ENCODE measurements at places on chromosomes 4 and X. TPM values are rescaled to one million over a fixed set of nuclear protein-coding genes. Genes with fewer than 3 reads are reported as not detected.

- no peak overlapping the region for H3K4me3 ChIP-seq
- H3K27ac ChIP-seq = no peak overlapping the region
- no peak for DNase-seq
- H3K36me3 ChIP-seq = peaks cover 50% of the 10 kb centered on the region
These were observed 20.9 kb downstream of the HNRNPD start for GRCh38 chr4:82352825-82353366.

DNA sequence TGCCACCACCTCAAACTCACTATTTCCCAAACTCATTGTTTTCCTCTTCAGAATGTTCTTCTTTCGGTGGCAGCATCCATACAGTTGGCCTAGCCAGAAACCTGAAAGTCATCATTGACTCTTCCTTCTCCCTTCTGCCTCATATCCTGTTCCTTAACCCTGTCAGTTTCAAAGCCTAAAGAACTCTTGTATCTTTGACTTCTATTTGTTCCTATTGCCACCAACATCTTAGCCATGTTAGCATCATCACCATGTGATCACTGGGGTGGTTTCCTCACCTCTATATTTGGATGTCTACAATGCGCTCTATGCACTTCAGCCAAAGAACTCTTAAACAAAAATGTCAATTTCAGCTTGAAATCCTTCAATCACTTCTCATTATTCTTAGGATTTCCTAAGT lies 29.0 kb downstream of the DDX60L start:
- H3K4me3 ChIP-seq = no peak overlapping the region
- DNase-seq = no peak
- no peaks in the 10 kb centered on the region for H3K27me3 ChIP-seq
- no peaks in the 10 kb centered on the region for H3K4me1 ChIP-seq

- H3K27ac ChIP-seq = no peak overlapping the region
- no peaks in the 10 kb centered on the region for H3K36me3 ChIP-seq
- H3K4me1 ChIP-seq = peaks cover 12% of the 10 kb centered on the region
- no peak for DNase-seq
These were observed 6.8 kb downstream of the ATP2B3 start for GRCh38 chrX:153524234-153524633.

DNA sequence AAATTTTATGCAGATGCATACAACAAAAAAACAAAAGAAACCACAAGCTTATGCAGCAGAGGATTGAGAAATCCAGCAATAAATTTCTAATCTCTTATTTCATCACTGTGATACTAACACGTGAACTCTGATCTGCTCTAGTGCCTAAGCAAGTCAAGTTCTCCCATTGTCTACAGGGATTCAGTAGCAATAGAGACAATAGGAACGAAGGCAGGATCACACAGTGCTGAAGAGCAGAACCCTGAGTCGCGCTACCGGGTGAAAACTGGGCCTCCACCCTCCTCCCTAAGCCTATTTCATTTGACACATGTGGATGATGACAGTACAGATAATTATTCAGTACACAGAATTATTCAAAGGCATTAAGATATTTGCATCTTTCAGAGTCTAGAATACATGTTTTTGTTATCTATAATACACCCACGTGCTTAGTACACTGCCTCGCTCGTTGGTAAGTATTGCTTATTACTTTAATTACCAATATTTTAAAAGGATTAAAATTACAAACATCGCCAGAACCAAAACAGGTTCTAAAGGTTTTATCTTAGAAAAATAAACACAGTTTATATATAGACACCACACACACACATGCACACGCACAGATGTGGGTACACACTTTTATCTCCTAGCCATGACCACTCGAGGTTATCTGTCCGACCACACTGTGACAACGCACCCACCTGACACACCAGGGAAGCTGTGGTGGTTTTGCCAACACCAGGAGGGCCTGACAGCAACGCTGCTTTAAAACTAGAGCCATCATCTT lies 60.1 kb downstream of the RFC1 start:
- H3K36me3 ChIP-seq = no peaks in the 10 kb centered on the region
- H3K27ac ChIP-seq = no peak overlapping the region
- no peaks in the 10 kb centered on the region for H3K4me1 ChIP-seq

GRCh38 chr4:8708401-8709021 lies 115.9 kb downstream of the CPZ start:
- no peak overlapping the region for H3K27ac ChIP-seq
- no peaks in the 10 kb centered on the region for H3K36me3 ChIP-seq
- H3K27me3 ChIP-seq = no peaks in the 10 kb centered on the region
- H3K4me1 ChIP-seq = no peaks in the 10 kb centered on the region
- no peak overlapping the region for H3K4me3 ChIP-seq

- H3K4me3 ChIP-seq = no peak overlapping the region
- no peak for DNase-seq
- H3K27ac ChIP-seq = no peak overlapping the region
- no peaks in the 10 kb centered on the region for H3K36me3 ChIP-seq
- peaks cover 7% of the 10 kb centered on the region for H3K4me1 ChIP-seq
These were observed 27.4 kb downstream of the FRYL start for GRCh38 chr4:48752726-48753125.

DNA sequence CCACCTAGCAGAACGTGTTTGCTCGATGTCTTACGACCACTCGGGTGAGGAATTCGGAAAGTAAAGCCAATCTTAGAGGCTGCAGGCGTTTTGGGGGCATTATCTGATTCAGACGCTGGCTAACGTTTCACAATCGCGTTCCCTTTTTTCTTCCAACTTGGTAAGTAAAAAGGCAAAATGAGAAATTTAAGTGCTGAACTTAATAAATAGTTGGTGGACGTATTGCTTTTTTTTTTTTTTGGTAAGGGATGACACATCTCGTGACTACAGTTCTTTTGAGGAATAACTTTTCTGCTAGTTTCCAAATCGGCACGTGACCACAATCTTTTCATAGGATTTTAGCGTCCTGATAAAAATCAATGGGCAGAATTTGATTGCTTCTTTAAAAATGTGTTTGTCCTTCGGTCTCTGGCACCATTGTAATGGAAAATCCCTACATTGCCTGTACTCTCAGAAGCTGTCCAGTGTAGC lies 848 bp downstream of the RAB9A start:
- peak overlapping the region; percentile 84 for H3K4me3 ChIP-seq
- no peaks in the 10 kb centered on the region for H3K27me3 ChIP-seq
- H3K4me1 ChIP-seq = peaks cover 3% of the 10 kb centered on the region
- no peak for DNase-seq
- no peaks in the 10 kb centered on the region for H3K36me3 ChIP-seq

DNA sequence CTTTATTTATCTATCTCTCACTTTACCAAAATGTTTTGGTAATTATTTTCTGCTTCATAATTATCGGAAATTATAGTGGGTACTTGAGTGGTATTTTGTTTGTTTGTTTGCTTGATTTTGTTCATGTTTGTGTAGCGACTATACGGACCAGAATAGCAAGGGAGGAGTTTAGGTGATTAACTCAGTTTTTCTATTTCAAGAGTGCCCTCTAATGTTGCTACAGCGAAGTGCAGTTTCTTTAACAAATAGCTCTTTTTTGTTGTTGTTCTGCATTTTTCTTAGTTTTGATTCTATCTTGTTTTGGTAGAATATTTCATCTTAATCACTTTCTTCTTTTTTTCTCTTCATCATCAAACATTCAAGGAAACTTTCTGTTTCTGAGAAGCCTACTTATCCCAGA lies 40.8 kb upstream of the QRFPR start:
- no peaks in the 10 kb centered on the region for H3K27me3 ChIP-seq
- no peaks in the 10 kb centered on the region for H3K36me3 ChIP-seq
- no peak overlapping the region for H3K27ac ChIP-seq
- DNase-seq = no peak
- no peaks in the 10 kb centered on the region for H3K4me1 ChIP-seq
- H3K4me3 ChIP-seq = no peak overlapping the region

GRCh38 chr4:100299046-100299840 lies 109.0 kb upstream of the DDIT4L start:
- H3K4me3 ChIP-seq = no peak overlapping the region
- H3K27ac ChIP-seq = no peak overlapping the region
- no peaks in the 10 kb centered on the region for H3K4me1 ChIP-seq
- H3K36me3 ChIP-seq = no peaks in the 10 kb centered on the region
- H3K27me3 ChIP-seq = no peaks in the 10 kb centered on the region

DNA sequence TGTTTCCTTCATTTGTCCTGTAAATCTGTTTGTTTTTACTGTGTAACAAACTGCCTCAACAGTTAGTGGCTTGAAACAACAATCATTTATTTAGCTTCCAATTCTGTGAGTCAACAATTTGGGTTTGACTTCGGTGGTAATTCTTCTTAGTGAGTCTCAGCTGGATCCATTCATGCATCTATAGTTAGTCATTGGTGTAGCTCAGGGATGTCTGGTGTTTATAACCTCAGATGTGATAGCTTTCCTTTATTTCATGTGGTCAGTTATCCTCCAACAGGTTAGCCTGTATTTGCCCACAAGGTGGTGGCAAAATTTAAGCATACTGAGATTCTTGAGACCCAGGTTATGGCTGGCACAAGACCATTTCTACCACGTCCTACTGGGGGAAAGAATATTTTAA lies 1267.2 kb downstream of the RAPGEF2 start:
- H3K4me1 ChIP-seq = no peaks in the 10 kb centered on the region
- no peak overlapping the region for H3K4me3 ChIP-seq
- no peaks in the 10 kb centered on the region for H3K36me3 ChIP-seq
- no peaks in the 10 kb centered on the region for H3K27me3 ChIP-seq
- H3K27ac ChIP-seq = no peak overlapping the region
- no peak for DNase-seq

DNA sequence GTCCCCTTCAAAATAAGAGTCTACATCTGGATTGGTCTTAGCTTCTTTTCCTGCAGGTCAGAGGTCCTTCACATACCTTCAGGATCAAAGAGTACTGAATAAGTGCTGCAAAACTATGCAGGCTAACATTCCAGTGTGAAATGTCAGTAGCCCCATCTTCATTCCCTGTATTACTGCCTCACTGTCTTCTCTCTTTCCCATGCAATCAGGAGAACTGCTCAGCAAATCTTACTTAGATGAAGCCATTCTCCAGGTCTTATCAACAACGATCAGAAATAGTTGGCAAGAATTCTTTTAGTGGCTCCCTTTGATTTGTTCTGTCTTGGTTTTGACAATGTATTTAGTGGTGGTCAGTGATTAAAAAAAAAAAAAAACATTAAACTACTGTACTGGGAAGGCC lies 26.0 kb upstream of the IQCM start:
- H3K27ac ChIP-seq = no peak overlapping the region
- no peaks in the 10 kb centered on the region for H3K36me3 ChIP-seq
- DNase-seq = no peak
- no peak overlapping the region for H3K4me3 ChIP-seq

- H3K27me3 ChIP-seq = no peaks in the 10 kb centered on the region
- no peak overlapping the region for H3K4me3 ChIP-seq
- H3K36me3 ChIP-seq = no peaks in the 10 kb centered on the region
- no peaks in the 10 kb centered on the region for H3K4me1 ChIP-seq
- H3K27ac ChIP-seq = no peak overlapping the region
These were observed 11.1 kb upstream of the MAB21L2 start for GRCh38 chr4:150570862-150571261.

GRCh38 chrX:74450803-74451449 lies 29.6 kb downstream of the SLC16A2 start:
- no peaks in the 10 kb centered on the region for H3K27me3 ChIP-seq
- H3K4me3 ChIP-seq = no peak overlapping the region
- no peaks in the 10 kb centered on the region for H3K36me3 ChIP-seq
- H3K4me1 ChIP-seq = no peaks in the 10 kb centered on the region
- peak; percentile 27 for DNase-seq

DNA sequence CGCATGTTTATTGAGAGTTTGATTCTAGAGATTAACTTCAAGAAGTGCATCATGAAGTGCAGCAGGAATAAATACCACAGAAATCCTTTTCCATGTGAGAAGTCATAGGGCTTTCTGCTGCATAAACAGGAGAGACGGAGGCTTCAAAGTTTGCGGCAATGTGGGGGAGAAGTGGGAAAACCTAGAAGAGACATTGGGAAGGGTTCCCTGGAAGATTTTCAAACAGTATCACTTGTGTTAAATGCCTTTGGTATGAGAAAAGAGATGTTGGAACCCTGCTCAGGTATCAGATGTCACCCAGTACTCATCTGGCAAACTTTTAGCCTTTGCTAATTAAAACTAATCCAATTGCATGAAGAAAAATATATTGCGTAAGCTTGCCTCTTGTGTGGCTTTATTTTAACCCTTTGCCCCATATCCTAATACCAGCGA lies 15.4 kb downstream of the NHS start:
- no peak for DNase-seq
- H3K27ac ChIP-seq = no peak overlapping the region
- no peaks in the 10 kb centered on the region for H3K36me3 ChIP-seq
- H3K27me3 ChIP-seq = no peaks in the 10 kb centered on the region
- H3K4me1 ChIP-seq = no peaks in the 10 kb centered on the region
- H3K4me3 ChIP-seq = no peak overlapping the region

- H3K4me3 ChIP-seq = no peak overlapping the region
- H3K4me1 ChIP-seq = no peaks in the 10 kb centered on the region
- no peak overlapping the region for H3K27ac ChIP-seq
- H3K36me3 ChIP-seq = no peaks in the 10 kb centered on the region
- H3K27me3 ChIP-seq = no peaks in the 10 kb centered on the region
- no peak for DNase-seq
These were observed 295.8 kb downstream of the MAGEB5 start for GRCh38 chrX:26511589-26512363.

- no peak for DNase-seq
- H3K36me3 ChIP-seq = no peaks in the 10 kb centered on the region
- no peaks in the 10 kb centered on the region for H3K4me1 ChIP-seq
- no peaks in the 10 kb centered on the region for H3K27me3 ChIP-seq
- H3K27ac ChIP-seq = no peak overlapping the region
- H3K4me3 ChIP-seq = no peak overlapping the region
These were observed 20.4 kb upstream of the TENM3 start for GRCh38 chr4:182222766-182223165.

XAGE2 gene
- not detected for total RNA-seq

MAGEC2 gene
- not detected for total RNA-seq

TMPRSS11B gene
- total RNA-seq = not detected

VBP1 gene
- total RNA-seq = 126 TPM

GLUD2 gene
- total RNA-seq = 0.33 TPM

AFM gene
- not detected for total RNA-seq

CLCN5 gene
- total RNA-seq = 23.6 TPM

TMEM185A gene
- 27.3 TPM for total RNA-seq

VEGFC gene
- total RNA-seq = 15.7 TPM

SMIM43 gene
- not detected for total RNA-seq

CTAG2 gene
- not detected for total RNA-seq

GSX2 gene
- not detected for total RNA-seq

FGF13 gene
- total RNA-seq = not detected

RENBP gene
- total RNA-seq = 0.62 TPM

MAOA gene
- total RNA-seq = 0.23 TPM

All from Panc1 (cell line).